Ureter (tissue), 1 donor: ENCODE measurements at places on chromosomes 1 and 21.

DNA sequence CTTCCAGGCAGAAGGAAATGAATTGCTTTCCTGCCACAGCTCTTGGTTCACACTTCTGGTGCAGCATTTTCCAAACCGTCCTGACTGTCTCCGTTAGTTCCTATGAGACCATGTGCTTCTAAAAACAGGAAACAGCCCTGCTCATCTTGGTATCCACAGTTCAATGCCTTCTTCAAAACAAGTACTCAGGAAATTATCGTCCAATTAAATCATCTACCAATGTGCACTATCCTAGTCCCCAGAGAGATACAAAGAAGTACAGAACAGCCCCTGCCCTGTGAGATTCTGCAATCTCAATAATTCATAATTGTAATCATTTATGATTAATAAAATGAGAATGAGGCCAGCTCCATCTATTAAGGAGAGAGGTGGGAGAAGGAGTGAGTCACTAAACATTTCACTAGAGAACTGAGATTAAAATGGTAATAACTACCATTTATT, 11.2 kb downstream of the CLEC20A start:
- DNase-seq: no peak

DNA sequence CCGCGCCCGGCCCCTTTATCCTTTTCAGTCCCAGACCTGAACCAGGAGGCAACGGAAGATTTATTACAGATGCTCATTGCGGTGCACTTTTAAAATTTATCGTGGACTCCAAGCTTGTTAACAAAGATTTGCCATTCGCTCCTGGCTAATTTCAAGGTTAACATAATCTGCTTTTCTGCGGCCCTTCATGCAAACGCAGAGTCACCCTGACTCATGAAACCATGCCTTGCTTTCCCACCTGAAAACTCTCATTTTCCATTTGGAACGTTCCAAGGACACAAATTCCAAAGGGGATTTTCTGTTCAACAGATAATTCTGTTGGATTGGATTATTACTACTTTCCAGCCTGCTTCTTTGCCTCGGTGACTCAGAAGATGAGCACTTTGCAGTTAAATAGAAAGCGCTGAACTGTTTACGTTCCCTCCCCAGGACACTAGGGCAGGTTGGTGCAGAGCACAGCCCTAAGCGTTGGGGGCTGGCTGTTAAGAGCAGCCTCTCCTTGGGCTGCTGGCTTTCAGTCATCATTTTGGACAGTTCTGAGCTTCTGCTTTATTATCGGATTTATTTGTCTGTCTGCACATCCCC, 51.1 kb downstream of the CD247 start:
- DNase-seq: no peak

- DNase-seq: peak; percentile 78
Observed at GRCh38 chr1:19704247-19705113, 39.8 kb downstream of the HTR6 start.

GRCh38 chr1:235077571-235078479, 50.8 kb downstream of the TOMM20 start:
- DNase-seq: no peak

DNA sequence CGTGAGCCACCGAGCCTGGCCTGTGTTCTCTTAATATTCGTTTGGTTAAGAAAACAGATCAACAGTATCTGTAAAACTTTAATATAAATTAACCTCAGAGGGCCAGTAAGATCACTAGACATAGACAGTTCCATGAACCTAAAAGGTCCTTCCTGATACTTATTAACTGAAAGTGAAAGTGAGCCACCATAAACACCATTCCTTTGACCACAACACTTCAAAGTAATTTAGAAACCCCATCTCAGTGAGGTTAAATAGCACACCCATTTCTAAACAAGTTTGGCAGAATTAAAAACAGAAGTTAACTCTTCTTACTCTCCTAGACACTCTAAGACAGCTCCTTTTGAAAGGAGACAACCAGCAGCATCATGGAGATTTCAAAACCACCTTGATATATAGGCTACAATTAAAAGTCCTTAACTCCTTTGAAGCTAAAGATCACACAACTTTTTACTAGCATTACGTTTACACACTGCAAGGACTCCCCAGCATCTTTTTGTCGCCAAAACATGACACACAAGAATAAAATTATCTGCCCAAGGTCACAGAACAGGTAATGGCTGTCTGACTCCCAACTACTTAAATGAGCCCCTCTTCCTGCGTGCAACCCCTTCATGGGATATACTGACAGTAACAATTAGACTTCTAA, 2.2 kb downstream of the RNF19B start:
- no peak for DNase-seq

DNA sequence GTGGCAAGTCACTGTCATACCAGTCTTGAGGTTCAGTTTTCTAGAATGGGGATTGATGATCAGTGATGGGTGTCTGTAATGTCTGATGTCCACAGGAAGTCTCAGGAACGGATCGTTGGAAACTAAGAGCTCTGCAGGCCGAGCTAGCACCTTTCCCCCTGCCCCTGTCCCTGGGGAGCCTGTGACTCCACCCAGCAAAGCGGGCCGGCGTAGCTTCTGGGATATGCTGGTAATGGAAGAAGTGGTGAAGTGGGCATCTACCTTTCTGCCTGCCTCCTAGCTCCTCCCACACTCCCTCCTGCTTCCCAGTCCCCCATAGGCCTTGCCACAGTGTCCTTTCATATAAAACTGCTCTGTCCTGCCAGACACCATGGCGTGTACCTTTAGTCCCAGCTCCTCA, 13.4 kb downstream of the HYI start:
- DNase-seq: no peak

GRCh38 chr1:68361346-68361910, 88.3 kb downstream of the RPE65 start:
- no peak for DNase-seq

DNA sequence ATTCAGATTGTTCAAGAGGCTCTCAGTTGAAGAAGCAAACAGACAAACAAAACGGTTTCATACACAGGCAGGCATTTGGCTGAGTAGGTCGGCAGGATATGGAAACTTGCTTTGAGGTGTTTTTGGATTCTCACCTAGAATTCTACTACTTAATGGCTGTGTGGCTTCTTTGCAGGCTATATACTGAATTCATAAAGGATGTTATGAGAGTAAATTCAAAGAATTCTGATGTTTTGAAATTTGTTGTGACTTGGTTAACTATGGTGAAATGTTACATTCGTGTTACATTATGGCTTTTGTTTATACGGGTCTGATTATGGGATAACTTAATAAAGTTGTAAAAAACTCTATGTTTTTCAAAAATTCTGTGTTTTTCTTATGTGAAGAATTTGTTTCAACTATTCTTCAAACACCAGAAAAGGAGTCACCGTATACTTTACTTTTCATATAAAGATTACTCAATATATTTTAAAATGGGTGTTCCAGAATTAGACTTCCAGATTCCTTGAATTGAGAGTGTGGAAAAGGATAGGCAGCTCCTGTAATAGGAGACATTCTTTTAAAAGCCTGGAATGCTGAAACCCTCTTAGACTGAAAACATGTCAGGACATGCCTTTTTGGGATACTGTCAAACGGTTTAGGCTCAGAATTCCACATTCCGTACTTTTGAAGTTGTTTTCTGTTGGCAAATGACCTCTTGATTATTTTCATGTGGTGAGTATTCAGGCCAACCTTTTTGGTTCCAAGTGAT, 8.2 kb upstream of the IRF2BP2 start:
- no peak for DNase-seq

- DNase-seq: no peak
Observed at GRCh38 chr1:113415310-113416070, 25.2 kb downstream of the MAGI3 start.

- no peak for DNase-seq
Observed at GRCh38 chr1:186783193-186783592, 45.6 kb upstream of the PLA2G4A start.

DNA sequence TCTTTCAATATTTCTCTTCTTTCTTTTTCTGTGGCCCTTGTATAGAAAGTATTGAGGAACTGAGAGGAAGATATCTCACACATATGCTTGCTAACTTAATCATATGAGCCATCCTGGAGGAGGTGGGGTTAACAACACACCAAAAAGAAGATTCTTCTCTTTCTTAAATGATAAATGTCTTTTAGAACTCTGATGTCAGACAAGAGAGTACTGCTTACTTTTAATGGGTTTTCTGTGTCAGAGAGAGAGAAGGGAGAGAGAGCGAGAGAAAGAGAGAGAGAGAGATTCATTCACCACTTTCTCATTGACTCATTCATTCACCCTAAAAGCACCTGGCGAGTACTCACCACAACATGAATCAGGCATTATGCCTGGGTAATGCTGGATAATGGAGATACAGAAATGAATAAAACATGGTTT, 250.3 kb upstream of the SGIP1 start:
- DNase-seq: no peak

GRCh38 chr1:157404063-157404501, 148.2 kb downstream of the FCRL5 start:
- no peak for DNase-seq

DNA sequence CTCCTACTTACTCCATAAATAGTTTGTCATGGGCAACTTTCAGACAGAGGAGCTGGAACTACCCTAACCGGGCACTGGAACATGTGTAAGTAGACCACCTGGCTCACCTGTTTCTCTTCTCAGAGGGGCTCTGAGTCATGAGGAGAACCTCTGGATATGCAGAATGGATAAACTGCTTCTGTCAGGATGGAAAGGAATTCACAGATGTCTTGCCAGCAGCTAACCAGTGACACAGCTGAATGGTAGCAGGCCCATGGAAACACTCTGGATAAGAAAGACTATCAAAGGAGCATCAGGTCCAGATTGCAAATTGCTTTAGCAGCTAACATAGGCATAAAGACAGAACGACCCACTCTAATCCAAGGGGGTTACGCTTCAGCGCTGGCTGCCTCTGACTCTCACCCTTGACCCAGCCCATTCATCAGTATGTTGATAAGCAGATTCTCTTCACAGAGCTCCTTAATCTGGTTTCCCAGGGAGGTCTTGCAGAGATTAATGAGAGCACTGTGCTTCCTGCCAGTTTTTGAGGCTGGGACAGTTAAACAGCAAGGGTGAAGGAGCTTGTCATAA, 54.2 kb downstream of the HIVEP3 start:
- DNase-seq: no peak

DNA sequence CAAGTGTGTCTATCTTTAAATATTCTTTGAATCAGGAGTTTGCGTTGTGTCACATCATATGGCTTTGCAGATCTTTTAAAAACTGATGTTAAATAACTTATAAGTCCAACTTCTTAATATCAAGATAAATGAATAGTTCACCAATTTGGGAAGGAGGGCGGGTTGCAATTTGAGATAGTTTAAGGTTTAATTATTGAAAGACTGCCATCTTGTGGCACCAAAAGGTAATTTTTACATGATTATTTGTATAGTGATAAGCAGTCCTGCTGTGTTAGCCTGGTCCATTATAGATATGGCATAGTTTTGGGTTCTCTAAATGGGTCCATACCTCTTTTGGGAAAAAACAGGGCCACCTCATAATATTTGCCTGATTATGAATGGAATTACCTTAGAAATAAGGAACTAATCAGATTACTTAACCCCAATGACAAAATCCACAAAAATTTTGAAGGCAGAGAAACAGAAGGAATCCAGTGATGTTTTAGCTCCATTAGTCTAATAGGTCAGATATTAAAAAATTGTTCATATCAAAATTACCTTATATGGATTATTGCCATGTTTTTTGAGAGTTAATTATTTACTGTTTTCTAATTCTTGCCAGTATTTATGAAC, 64.3 kb downstream of the PRKAA2 start:
- no peak for DNase-seq

- DNase-seq: no peak
Observed at GRCh38 chr1:203742436-203742835, 22.5 kb upstream of the LAX1 start.

DNA sequence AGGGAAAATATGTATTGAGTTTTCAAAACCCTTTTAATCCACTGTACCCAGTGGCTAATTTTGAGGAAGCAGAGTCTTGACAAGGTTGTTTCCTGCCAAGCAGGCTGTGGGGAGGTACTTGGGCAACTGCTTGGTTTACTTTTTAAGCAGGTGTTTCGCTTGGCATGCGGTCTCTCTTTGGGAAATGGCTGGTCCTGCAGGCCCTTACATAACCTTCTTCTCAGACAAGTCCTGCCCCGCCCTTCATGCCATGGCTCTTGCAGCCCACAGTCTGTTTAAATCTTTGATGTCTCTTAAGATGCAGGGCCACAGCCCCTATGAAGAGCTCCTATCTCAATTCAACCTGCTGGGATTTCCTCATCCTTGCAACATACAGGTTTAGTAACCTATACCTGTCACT, 36.0 kb upstream of the ABCD3 start:
- DNase-seq: peak; percentile 82

DNA sequence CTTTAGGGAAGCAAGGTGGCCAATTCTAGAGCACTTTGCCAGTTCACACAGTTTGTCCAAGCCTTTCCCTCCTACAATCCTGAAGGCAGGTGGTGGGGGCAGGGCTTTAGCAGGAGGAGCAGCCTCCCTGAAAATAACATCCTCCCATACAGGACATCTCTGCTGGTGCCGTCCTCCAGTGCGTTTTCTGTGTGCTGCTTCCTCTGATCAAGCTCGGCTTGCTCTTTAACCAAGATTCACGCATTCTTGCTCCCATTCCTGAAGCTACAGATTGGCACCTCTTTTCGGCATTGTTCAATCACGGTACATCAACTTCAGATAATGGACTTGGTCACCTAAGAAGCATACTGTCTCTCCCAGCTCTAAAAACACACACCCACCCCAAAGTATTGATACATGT, 7.5 kb upstream of the DPT start:
- DNase-seq: no peak

DNA sequence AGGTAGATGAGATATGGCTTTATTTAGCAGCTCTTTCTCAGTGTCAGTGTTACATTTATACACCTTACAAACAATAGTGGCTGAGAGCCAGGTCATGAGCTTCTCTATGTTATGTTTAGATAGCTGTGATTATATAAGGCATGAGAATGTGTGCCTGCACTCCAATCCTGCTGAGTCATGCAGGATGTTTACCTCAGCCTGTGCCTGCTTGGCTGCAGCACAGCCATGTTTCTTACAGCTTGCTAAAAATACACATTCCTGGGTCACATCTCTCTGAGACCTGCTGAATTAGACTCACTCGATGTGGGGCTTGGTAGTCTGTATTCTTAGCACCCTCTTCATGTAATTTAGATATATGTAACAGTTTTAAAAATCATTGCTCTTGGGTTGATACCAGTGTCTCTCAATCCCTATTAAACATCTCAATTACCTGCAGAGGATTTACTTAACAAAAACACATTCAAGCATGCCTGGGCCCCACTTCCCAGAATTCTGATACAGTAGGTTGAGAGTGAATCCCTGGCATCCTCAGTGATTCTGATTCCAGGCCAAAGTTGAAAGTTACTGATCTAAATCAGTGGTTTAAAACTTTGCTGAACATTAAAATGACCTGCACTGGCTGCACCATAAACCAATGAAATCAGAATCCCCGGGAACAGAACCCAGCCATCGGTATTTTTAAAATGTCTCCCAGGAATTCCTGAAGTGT, 107.5 kb downstream of the GDAP2 start:
- no peak for DNase-seq

- no peak for DNase-seq
Observed at GRCh38 chr1:26015358-26015757, 6.2 kb upstream of the EXTL1 start.

DNA sequence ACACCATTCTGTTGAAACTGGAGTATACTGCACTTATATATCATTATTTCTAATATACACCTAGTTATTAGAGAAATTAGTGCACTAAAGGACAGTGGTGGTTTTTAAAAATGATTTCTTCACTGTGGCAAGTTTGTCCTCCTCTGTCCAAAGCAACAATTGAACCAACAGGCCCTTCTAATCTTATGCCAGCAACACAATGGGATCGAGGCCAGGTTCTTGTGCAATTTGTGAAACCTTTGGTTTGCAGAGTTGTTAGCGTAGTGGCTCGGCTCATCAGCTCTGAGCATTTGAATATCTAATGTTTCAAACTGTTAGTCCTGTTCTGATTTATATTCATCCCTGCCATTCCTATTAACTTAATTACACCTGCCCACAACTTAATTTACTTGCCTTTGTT, 9.9 kb upstream of the LRRC39 start:
- peak; percentile 54 for DNase-seq
